ENCODE measurements at places on chromosomes 7 and 10. TPM values are rescaled to one million over a fixed set of nuclear protein-coding genes. Genes with fewer than 3 reads are reported as not detected.

The SFTPA1 gene
- total RNA-seq: not detected

The NPM3 gene
- total RNA-seq: 168 TPM

The MBL2 gene
- total RNA-seq: not detected

The INHBA gene
- 2.4 TPM for total RNA-seq

The HMX3 gene
- total RNA-seq: not detected

The TRUB1 gene
- total RNA-seq: 26.2 TPM

The IL6 gene
- total RNA-seq: 16.3 TPM

The SPDYE5 gene
- not detected for total RNA-seq

The RBP4 gene
- total RNA-seq: not detected

The MNX1 gene
- total RNA-seq: not detected

The SLC26A3 gene
- total RNA-seq: not detected

The PYROXD2 gene
- total RNA-seq: 4.0 TPM

The COL26A1 gene
- total RNA-seq: not detected

The FXYD4 gene
- total RNA-seq: not detected

The UPK3BL1 gene
- 8.6 TPM for total RNA-seq

The LRRC17 gene
- total RNA-seq: 12.7 TPM

The FAM20C gene
- total RNA-seq: 13.3 TPM

The HIPK2 gene
- total RNA-seq: 14.3 TPM

The DRGX gene
- total RNA-seq: not detected

The ERCC6 gene
- 39.3 TPM for total RNA-seq

The HGF gene
- total RNA-seq: 5.1 TPM

The PKD2L1 gene
- total RNA-seq: not detected

The NUTM2E gene
- total RNA-seq: 0.07 TPM

Data from pulmonary artery endothelial cell (primary cell).